ENCODE measurements at places on chromosomes 1 and 21.

- no peak for DNase-seq
Measured at GRCh38 chr1:50787266-50787665, 172.8 kb downstream of the FAF1 start.

DNA sequence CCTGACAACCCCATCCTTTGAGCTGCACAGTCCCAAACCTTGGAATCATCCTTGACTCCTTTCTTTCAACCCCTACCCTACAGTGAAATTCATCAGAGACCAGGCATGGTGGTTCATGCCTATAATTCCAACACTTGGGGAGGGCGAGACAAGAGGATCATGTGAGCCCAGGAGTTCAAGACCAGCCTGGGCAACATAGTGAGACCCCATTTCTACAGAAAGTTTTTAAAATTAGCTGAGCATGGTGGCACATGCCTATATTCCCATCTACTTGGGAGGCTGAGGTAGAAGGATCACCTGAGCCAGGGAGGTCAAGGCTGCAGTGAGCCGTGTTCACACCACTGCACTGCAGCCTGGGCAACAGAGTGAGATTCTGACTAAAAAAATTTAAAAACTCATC lies 34.5 kb downstream of the RERE start:
- DNase-seq, result no peak

- DNase-seq, result peak; percentile 93
Measured at GRCh38 chr1:59484096-59484495, 187.2 kb downstream of the FGGY start.

- DNase-seq, result peak; percentile 79
Measured at GRCh38 chr1:21573971-21574465, 64.8 kb downstream of the ALPL start.

All from fibroblast of skin of back (primary cell).